Eye (tissue), 1 donor: ENCODE measurements at places on chromosomes 2 and 18.

GRCh38 chr18:48926420-48926857 lies 24.3 kb downstream of the SMAD7 start:
- no peak for DNase-seq

DNA sequence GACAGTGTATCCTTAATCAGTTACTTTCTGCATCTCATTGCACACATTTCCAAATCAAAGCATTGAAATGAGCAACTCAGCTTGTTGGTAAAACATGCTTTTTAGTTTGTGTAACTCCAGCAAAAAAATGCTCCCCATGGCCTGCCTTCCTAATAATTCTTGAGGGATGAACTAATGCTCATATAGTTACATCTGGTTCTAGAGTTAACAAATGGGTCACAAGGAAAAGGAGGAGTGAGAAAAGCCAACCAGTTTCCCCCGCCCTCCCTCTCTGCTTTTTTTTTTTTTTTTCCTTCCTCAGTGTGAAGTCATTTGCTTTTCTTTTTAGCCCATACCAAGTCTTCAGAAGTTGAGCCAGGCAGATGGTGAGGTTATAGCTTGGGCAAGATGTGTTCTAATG lies 231.7 kb downstream of the MTX2 start:
- DNase-seq, result no peak

- DNase-seq, result no peak
Measured at GRCh38 chr2:101643004-101643524, 54.4 kb upstream of the MAP4K4 start.

DNA sequence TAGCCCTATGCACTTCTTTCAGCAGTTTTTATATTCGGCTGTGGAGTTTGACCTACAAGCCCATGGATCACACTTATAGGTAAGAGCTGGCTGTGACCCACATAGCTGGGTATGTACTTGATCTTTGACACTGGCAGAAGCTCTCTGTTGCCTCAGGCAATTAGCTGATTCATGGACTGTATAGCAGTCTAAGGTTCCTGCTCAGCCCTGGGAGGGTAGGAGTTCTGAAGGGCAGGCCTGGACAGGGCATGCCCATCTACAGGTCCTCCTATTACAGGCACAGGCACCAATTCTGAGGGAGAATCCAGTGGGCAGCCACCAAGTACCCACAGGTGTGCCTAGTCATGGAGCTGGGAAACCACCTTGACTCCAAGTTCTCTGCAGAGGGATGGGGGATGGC lies 301.8 kb upstream of the GALNT5 start:
- DNase-seq, result no peak

DNA sequence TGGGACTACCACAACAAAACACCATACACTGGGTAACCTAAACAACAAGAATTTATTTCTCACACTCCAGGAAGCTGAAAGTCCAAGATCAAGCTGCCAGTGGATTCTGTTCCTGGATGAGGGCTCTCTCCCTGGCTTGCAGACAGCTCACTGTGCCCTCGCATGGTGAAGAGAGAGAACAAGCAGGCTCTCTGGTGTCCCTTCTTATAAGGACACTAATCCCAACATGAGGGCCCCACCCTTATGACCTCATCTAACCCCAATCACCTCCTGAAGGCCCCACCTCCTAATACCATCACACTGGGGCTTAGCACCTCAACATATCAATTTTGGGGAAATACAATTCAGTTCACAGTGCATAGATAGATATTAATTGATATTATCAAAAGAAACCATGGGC lies 83.5 kb downstream of the BIN1 start:
- no peak for DNase-seq

DNA sequence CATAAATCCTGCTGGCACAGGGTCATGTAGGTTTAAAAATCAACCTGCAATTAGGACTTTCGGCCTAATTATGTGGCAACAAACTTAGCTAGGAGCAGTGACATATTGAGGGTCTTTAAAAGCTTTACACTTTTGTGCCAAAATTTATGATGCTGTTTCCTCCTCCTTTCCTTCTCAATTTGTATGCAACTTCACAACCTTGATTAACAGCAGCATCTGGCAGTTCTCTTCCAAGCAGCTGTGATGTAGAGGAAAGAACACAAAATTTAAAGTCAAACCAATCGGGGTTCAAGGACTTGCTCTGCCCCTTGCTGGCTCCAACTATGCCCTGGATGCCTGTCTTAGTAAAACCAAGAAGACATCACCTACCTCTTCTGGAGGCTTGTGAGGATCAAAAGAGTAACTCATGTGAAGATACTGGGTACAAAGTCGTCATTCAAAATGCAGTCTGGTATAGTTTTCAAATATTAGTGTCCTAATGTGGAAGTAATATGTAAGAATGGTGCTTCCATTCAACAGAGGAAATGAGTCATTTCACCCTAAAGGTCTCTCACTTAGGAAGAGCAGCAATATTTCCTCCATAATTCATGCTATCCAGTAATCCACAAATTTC lies 94.7 kb downstream of the ANKRD44 start:
- no peak for DNase-seq

DNA sequence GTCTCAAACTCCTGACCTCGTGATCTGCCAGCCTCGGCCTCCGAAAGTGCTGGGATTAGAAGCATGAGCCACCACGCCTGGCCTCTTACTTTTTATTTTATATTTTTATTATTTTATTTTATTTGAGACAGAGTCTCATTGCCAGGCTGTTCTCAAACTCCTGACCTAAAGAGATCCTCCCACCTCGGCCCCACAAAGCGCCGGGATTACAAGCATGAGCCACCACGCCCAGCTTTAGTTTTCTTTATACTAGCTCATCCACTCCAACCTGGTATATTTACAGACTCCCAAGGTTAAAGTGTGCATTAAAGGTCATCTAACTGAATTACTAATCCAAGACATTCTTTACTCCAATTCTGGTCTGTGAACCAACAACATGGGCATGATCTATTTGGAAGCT lies 26.8 kb downstream of the ATAD2B start:
- DNase-seq, result no peak

DNA sequence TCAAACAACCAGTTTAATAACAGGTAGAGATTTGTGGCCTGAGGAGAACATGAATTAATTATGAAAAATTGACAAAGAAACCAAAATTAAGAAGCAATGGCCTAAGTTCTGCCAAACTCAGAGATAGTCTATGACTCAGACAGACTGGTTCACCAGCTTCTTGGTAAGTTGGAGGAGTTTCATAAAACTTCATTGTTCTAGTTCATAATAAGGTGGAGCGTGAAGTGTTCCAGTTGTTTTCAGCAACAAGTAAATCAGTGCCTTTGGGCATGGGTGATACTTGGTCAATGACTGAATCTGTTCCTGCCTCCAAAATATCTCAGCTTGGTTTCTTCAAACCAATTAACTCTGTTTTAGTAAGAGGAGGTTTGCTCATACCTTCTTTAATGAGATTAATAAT lies 40.0 kb downstream of the SLC40A1 start:
- DNase-seq, result no peak

DNA sequence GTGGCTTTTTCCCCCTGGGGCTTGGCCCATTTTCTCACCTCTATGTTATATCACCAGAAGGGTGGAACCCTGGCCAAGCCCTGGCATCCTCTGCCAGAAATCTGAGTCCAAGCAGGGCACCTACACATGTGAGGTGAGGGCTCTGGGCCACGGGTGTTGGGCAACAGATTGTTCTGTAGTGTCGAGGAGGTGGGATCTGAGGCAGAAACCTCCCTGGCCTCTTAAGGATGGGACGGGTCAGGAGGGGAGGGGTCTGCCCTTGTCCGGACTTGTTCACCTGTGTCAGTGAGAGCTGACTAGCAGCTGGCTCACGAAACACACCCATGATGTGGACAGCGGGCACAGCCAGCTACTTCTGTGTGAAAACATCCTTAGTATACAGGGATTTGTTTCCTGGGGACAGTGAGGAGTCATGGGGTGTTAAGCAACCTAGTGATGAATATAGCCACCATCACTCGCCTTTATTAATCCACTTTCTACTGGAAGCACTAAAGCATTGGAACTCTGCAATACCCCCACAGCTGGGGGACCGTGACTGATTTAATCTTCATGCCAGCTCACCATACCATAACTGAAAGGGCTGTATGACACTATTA lies 35.6 kb downstream of the EPAS1 start:
- no peak for DNase-seq
